Stimulated activated effector memory CD8-positive, alpha-beta T cell treated with anti-CD3 and anti-CD28 coated beads, Interleukin-12 subunit alpha, Interleukin-12 subunit beta, amount 100 ng/mL, for 72 hours (primary cell): ENCODE measurements at places on chromosomes 6 and 20.

DNA sequence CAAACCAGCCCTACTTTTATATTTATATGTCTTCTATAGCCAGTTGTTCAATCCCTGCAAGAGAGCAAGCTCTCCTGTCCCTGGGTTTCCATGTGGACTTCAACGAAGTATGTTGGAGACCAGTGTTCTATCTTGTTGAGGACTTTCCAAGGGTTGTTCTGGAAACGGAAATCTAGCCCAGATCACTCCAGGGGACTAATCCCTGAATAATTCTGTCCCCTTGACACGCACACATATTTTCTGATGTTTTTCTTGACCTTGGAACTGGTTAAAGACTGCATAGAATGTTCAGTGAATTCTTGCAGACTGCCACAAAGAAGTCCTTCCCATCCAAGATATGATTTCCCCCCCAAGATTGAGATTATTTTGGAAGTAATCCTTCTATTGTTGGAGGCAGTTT, 9.5 kb upstream of the MYLK2 start:
- no peak for DNase-seq

DNA sequence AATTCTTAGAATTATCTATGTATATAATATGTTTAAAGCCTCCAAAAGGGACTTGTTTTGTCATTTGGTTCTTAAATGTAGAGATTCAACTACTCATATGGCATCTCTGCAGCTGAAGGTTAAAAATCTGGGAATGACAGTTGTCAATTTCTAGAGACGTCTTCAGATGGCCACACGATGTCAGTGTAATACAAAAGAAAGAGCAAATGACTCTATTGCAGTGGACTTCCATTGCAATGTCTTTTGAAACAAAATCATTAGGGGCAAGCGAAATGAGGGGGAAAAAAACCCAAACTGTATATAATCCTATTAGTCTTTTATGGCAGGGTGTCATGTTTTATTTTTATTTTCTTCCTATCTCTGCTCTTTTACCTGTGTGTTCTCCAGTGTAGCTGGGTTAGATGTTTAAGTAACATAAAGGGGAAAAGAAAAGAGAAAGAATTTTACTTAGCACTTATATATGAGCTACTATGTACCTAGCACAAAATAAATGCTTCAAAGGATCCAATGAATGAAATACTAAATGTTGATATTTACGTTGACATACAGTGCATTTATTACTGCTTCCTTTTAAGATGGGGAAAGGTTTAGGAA, 26.2 kb downstream of the CCN2 start:
- DNase-seq = no peak

DNA sequence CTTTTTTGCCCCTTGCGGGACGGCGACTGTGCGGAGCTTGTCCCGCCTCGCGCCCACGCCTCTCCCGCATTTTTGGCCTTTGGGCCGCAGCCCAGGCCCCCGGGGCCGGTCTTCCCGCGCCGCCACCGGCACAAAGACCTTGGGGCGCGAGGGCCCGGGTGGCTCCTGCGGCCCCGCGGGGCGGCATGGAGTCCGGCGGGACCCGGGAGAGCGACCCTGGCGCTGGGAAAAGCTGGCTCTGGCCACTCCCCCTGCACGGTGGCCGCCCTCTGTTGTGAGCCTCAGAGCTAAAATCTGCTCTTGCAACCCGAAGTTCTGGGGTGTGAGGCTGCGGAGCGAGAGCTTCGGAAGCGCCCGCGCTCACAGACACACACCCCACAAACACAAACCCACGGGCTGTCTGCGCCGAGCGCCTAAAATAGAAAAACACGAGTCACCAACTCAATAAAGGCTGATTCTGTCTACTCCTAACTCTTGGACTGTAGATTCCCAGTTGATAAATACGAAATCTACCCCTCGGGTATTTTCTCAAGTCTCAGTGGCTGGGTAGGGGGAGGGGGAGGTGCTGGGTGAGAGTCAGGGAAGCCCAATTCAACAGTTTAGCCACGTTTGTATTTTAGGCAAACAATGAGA, 496 bp upstream of the BEND3 start:
- peak; percentile 63 for DNase-seq

GRCh38 chr6:3841711-3842565, 7.2 kb upstream of the FAM50B start:
- DNase-seq = no peak

- DNase-seq = no peak
Observed at GRCh38 chr6:15453622-15454021, 207.8 kb downstream of the JARID2 start.

- DNase-seq = no peak
Observed at GRCh38 chr20:5143851-5144250, 17.0 kb downstream of the CDS2 start.

- DNase-seq = no peak
Observed at GRCh38 chr6:4253604-4254231, 118.3 kb upstream of the ECI2 start.

DNA sequence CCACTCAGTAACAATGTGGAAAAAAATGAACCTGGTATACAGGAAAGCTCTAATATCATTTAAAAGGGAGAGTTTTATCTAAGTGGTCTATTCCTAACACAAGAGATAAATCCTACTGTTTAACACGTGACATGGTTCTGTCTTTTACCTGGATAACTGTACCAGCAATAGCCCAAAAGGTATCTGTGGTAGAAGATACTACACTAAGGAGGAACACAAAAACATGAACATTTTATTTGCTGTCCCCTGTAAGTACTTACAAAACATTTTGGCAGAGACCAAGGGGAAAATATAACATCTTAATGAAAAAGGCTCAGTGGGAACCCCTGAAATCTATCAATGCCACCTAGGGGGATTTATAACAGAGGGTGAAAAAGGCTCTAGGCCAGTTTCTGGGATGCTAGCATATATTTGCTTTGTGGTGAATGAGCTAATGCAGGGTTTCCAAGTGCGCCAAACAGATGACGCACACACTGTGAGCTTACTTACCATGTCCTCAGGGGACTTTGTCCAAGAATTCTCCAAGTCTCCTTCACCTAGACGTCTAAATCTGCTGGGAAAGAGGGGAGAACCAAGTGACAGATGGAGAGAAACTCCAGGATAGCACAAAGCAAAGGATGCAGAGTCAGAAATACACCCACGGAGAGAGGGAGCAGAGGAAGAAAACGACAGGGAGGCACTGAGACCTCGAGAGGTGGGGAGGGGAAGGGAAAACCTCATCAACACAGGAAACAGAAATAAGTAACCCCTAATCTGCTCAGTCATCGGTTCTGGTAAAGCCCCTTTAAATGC, 147.9 kb upstream of the PRND start:
- no peak for DNase-seq

DNA sequence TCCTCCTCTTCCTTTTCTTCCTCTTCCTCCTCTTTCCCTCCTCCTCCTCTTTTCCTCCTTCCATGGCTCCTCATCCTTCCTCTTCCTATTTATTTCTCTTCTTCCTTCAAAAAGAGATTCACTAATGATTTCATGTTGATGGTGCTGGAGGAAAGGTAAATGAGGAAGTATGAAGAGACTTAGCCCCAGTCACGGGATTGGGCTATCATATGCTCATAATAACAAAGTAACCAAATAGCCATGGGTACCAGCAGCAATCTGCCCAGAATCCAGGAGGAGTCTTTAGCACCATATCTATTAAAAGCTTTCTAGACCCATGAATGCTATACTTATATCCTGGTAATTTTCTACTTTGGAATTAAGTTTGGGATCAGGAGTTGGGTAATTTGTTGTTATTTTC, 910.9 kb upstream of the MAP3K7 start:
- no peak for DNase-seq

DNA sequence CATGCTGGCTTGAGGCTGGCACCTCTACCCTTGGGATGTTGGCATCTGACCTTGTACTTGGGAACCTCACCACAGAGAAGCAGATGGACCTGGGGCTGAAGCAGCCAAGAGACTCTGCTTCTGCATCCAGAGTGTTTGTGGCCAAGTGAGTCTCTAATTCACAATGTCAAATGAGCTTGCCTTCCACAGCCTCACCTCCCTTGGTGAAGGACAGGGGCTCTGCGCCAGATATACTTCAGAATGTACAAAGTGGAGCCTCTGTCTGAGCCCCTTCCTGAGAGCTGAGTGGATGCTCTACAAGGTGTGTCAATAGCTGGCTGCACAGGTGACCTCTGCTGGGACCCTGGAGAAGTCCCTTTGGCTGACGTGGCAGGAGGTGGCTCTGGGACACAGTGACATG, 508.9 kb downstream of the CDH26 start:
- no peak for DNase-seq
